ENCODE measurements at places on chromosomes 2 and 18. TPM values are rescaled to one million over a fixed set of nuclear protein-coding genes. Genes with fewer than 3 reads are reported as not detected.

DNA sequence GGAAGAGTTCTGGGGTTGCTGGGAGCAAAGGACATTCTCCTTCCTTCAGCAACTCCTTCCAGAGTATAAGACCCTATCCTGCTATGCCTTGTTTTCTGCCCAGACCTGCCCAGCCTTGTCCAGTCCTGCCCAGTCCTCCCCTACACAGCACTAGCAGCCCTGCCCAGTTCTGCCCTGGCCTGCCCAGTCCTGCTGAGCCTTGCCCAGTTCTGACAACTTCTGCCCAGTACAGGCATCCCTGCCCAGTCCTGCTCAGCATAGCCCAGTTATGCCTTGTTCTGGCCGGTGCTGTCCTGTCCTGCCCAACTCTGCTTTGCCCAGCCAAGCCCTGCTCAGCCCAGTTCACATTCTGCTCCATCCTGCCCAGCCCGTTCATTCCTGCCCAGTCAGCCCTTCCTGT, 44.9 kb upstream of the ALK start:
- no peak for DNase-seq

Gene CCDC121
- total RNA-seq = 6.5 TPM

GRCh38 chr2:95215018-95215612, 7.8 kb downstream of the ZNF892 start:
- DNase-seq = no peak

DNA sequence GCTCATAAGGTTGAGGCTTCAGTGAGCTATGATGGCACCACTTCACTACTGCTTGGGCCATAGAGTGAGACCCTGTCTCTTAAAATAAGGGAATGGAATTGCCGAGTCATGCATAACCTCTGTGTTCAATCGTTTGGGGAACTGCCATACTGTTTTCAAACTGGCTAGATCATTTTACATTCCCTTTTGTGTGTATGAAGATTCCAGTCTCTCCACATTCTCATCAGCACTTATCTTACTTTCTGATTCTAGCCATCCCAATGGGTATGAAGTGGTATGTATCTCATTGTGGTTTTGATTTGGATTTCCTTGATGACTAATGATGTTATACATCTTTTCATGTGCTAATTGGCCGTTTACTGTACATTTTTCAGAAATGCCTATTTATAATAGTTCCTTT, 23.7 kb downstream of the MARCHF7 start:
- DNase-seq = peak; percentile 52

DNA sequence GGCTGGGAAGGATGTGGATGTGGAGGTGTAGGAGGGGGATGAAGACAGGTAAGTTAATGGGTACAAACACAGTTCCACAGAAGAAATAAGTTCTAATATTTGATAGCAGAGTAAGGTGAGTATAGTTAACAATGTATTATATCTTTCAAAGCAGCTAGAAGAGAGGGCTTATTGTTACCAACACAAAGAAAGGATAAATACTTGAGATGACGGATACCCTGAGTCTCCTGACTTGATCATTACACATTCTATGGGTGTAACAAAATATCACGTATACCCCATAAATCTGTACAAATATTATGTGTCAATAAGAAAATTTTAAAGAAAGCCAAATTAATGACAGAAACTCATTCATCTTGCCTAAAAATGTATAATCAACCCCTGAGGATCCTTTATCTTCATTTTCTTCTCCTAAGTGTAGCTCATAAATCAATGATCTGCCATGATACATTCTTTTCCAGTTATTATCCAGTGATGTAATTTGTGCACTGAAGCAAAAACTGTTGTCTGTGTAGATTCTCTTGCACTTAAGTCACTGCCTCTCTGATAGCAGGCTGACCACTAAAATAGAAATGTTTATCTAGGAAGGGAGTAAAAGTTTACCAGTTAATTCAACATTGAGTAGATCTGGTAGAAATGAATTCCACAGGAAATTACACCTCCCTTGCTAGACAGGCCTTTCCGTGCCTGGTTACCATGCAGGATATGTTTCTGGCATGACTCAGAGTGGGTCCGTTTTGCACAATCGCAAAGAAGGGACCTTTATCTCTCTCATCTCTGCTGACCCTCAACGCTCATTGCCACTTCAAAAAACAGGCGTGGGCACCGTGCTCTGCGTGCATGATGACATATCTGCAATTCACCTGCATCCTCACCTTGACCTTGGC, 249.7 kb upstream of the NCKAP5 start:
- peak; percentile 99 for DNase-seq

Gene SCTR
- not detected for total RNA-seq
